ENCODE measurements at places on chromosomes 12 and 14.

DNA sequence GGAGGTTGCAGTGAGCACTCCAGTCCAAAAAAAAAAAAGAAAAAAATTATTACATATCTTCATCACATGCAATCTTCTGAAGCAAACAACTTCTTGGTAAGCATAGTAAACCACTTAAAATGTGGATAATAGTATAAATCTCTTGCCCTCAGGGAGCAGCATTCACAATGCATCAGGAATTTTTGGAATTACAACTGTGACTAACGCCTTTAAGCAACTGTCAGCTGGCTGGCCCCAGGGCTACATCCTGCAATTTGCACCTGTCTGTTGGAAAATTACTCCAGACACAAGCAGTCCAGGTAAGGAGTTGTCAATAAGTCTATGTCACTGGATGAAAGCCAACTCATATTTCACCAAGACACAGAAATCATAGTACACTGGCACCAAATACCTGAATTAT is 5.5 kb upstream of the SLC7A7 start:
- no peak for DNase-seq

DNA sequence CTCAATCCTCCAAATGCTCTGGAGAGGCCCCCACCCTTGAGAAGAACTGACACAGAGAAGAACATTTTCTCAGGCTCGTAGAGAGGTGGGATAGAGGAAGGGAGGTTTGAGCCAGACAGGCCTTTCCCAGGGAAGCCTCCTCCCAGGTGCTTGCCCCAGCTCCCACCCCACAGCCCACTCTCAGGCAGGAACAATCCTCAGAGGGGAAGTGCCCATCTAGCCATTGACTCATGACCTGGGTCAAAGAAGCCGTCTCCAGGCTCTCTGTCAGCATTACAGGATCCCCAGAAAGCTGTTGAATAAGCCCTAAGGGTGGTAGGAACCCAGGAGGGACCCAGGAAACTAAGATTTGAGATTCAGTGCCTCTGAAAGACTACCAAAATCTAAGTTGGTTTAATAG is 3.8 kb downstream of the AQP6 start:
- no peak for DNase-seq

- no peak for DNase-seq
These were observed 2.8 kb downstream of the GNS start for GRCh38 chr12:64756376-64756775.

DNA sequence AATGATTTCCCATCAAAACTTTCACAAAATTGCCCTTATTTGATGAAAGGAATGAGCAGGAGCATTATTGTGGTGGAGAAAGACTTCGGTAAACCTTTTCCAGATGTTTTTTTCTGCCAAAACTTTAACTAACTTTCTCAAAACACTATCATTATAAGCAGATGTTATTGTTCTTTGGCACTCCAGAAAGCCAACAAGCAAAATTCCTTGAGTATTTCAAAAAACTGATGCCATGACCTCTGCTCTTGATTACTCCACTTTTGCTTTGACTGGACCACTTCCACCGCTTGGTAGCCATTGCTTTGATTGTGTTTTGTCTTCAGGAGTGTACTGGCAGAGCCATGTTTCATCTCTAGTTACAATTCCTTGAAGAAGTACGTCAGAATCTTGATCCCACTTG is 29.7 kb upstream of the RAB21 start:
- DNase-seq, result no peak

DNA sequence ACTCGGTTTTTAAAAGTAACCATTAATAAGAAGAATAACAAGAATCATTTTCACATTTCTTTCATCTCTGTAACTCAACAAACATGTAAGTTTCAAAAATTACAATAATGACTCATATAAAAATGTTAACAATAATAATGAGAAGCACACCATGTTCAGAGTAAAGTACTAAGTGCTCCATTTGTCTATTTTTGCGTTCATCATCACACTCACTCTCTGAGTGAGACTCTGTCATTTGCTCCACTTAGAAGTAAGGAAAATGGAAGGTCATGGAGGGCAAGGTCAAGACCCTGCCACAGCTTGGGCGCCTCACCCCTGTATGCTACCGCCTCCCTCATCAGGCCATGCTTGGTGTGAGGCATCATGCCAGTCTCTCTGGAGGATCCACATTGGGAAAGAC is 129.9 kb downstream of the TMEM30B start:
- no peak for DNase-seq

GRCh38 chr14:72254202-72254936 is 322.1 kb downstream of the RGS6 start:
- DNase-seq, result peak; percentile 21

DNA sequence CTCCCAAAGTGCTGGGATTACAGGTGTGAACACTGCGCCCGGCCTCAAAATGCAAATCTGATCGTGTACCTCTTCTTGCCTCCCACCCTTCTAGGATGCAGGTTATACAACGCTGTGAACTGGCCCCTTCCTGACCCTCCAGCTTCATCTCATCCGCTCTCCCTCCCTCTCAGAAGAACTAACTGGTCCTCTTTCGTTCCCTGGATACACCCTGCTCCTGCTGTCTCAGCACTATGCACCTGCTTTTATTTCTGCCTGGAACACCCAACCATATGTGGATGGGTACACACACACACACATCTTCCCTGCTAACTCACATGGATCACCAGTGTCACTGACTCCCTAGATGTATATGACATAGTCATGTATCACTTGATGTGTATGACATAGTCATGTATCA is 56.1 kb upstream of the VASH1 start:
- DNase-seq, result no peak

- no peak for DNase-seq
These were observed 43.2 kb downstream of the TRAFD1 start for GRCh38 chr12:112168561-112168971.

DNA sequence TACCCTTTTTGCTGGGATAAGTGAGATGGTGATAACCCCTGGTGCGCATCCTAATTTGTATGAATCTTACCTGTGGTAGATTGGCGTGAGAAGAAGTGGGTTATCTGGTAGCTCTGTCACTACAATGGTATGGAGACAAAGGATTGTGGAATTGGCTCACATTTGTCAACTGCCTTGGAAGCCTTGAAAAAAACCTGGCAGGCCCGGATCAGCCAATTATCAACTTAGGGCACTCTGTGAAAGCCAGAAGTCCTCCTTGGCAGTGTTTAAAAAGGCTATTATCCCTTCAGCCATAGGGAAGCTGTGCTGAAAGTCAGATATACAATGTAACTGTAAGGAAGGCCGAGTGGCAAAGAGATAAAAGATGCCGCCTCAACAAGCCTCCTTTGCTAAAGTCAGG is 56.5 kb downstream of the WASHC3 start:
- DNase-seq, result no peak

DNA sequence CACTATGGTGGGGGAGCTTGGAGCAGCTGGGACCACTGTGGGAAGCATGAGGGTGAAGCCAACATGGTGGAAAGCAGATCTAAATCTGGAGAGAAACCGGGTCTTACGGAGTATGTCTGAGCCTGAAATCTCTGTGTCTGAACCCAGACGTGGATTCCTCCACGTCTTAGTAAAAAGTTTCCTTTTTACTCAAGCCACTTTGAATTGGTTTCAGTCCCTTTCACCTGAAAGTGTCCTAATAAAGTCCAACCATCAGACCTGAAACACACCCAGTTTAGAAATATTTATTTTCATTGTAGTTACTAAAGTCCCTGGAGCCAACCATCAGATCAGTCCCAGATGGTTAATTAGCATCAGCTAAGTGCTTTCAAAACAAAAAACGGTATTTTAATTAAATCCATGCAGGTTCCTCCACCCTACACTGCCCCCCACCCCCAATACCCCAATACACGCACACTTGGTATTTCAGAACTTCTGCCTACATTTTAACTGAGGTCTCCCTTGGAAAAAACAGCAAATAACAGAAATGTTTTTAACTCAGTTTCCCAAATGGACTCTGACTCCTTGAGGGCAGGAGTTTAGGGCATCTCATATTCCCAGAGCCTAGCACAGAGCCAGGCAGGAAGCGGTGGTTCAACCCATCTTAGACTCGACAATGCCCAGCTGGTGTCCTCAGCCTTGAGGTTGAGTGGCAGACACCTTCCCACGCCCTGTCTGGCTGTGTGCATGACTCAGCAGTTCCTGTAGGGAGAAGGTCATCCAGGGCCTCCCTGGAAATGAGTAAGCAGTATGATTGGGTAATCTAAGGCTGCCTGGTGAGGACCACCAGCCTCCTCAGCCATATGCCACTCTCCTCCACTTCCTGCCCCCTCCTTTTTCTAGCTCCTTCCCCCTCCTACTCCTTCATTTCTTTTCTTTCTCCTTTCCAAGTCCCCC is 175.8 kb downstream of the TTC8 start:
- peak; percentile 78 for DNase-seq

DNA sequence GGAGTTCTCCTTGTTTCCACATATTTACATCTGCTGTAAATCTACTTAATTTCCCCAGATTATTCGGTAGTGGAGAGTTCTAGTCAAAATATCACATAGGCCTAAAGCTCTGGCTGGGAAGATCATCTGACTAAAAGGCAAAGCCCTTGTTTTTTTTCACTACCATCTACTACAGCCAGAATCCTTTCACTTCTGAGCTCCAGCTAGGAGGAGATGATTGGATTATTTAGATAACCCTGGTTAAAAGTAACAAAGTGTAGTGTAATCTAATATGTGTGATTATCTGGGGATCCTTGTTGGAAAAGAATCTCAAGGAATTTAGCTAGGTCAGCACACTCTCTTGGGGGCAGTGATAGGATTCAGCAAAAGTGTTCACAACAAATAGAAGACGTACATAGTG is 125.4 kb downstream of the DYRK2 start:
- no peak for DNase-seq

DNA sequence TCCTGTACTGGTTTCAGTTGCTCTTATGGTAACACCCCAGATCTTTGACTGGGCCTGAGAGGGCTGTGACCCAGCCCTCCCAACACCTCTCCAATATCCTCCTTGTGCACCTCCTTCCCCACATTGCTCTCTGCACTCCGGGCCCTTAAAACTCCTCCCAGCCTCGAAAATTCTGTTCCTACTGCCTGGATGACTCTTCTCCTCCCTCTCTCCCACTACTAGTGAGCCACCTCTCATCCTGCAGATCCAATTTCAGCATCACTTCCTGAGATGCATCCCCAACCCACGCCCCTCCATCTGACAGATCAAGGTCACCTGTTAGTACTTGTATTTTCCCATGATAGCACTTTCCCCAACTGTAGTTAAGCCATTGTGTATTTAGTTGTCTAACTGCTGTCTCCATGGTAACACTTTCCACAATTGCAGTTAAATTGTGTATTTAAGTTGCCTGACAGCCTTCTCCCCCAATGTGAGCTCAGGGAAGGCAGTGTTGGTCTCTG is 11.5 kb upstream of the NT5DC3 start:
- no peak for DNase-seq

GRCh38 chr14:65351493-65352194 is 60.9 kb upstream of the FUT8 start:
- DNase-seq, result no peak

DNA sequence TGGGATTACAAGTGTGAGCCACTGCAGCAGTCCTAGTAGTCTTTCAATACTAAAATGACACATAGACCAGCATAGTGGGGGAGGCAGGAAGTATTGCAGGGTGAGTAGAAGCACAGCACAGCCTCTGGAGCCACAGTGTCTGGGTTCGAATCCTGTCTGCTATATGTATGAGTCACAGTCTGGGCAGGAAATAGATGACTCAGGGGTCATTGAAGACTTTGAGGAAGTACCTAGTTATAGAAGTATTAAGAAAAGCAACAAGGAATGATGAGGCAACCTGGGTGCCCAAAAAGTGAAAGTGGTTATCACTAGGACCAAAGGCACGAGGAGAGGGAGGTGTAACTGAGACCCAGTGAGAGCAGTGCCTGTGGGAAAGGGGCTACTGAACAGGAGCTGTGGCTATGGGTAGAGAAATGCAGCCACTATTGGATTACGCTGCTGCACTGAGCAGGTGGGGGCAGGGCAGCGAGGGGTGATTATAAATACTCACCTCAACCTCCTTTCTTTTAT is 124.0 kb downstream of the PDE3A start:
- no peak for DNase-seq

GRCh38 chr12:2853626-2854025 is 3.2 kb downstream of the TEX52 start:
- no peak for DNase-seq

DNA sequence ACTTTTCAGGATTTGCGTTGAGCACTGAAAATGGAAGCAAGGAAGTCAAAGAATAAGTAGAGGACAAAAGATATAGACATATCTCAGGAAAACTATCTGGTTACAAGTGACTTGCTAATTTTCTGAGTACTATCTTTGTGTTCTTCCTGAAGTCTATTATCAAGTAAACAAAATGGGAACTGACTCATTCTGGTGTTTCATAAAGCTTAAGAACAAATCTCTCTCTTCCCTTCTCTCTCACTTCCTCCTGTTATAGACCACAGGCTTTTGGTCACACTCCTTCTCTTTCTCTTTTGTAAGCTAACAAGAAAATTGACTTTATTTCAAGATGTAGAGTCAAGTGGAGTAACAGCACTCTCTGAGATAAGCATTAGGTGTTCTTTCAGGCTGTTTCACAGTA is 406.6 kb upstream of the SYT1 start:
- DNase-seq, result no peak

- peak; percentile 72 for DNase-seq
These were observed 8.4 kb upstream of the INF2 start for GRCh38 chr14:104680806-104681688.

DNA sequence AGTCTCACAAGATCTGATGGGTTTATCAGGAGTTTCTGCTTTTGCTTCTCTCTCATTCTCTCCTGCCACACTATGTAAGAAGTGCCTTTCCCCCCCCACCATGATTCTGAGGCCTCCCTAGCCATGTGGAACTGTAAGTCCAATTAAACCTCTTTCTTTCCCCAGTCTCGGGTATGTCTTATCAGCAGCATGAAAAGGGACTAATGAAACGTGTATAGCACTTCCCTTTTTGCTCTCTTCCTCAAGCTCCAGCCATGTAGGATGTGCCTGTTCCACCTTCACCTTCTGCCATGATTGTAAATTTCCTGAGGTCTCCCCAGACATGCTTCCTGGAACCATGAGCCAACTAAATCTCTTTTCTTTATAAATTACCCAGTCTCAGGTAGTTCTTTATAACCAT is 7.0 kb upstream of the CRACR2A start:
- DNase-seq, result no peak

- DNase-seq, result no peak
These were observed 40.1 kb downstream of the NGB start for GRCh38 chr14:77230914-77231313.

GRCh38 chr14:88005978-88006851 is 1.3 kb downstream of the GPR65 start:
- DNase-seq, result no peak

- no peak for DNase-seq
These were observed 745 bp upstream of the ADCY4 start for GRCh38 chr14:24335461-24336171.

GRCh38 chr12:63226792-63227463 is 75.9 kb upstream of the AVPR1A start:
- DNase-seq, result no peak
